Astrocyte of the hippocampus (primary cell): ENCODE measurements at places on chromosomes 5 and 9.

DNA sequence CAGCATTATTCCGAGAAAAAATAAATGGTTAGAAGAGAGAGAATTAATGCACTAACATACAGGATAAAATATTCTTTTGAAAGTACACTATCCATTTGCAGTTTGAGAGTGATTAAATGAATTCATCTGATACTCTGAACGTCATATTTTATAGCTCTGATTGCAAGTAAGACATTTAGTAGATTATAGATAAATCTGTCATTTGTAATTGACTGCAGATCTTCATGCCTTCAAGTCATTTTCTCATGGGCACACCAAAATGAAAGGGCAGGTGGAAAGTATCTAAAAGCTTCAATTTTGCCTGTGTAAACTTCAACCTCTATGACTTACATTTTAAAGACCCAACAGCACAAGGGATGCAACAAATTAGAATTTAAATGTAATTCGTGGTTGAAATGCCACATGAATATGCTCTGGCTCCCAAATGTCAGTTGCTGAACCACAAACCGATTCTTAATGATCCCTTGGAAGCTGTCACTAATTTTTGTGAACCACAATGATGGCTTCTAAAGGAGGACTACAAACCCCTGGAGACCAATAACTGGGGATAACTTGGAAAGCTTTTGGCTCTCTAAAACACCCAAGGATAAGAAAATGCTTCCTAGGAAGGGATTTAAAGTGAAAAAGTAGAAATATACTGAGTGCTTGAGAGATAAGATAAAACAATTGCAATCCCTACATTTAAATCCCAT, 3.9 kb downstream of the TYRP1 start:
- DNase-seq, result peak; percentile 73

- no peak for DNase-seq
Observed at GRCh38 chr5:89005990-89006389, 123.0 kb upstream of the MEF2C start.

DNA sequence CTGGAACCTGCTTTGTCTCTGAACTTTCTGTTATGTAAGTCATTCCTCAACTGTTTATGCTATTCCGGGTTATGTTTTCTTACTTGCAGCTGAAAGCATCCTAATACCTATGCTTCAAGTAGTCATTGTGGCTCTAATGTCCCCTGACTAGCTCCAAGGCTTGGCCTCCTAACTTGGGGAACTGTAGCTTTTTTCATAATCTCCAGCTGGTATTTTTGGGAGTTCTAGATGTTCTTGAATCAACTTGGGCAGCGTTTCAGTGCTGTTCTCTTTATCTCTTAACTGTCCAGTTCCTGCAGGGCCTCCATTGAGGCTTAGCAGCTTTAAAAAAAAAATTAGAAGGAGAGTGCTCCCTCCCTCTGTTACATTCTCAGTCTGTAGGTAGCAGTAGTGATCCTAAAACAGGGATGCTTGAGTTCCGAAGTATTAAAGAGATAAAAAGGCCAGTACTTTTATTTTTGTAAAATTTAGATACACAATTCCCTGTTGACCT, 100.0 kb upstream of the ACTBL2 start:
- DNase-seq, result no peak

DNA sequence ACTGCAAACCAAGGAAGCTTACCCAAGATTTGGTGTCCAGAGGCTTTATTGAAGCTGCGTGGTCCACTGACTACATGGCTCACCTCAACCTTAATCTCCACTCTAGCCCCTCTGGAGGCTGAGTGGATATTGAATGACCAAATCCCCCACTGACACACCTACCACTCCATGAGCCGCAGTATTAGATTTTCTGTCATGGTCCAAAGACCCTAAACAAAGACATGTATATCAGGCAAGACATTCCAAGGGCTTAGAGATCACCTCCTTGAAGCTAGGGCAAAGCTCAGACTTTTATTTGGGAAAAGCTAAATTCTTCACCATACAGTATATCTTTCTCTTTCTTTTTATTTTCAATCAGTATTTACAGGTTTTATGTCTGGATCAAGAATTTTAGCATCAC, 346.2 kb upstream of the CTNND2 start:
- DNase-seq, result no peak

GRCh38 chr5:140631036-140631417, 1.9 kb downstream of the CD14 start:
- no peak for DNase-seq

- DNase-seq, result no peak
Observed at GRCh38 chr9:135297456-135298075, 182.0 kb upstream of the PPP1R26 start.

- DNase-seq, result peak; percentile 42
Observed at GRCh38 chr9:77839459-77840140, 191.5 kb upstream of the GNA14 start.

GRCh38 chr5:59143926-59144333, 561.1 kb downstream of the RAB3C start:
- DNase-seq, result no peak

DNA sequence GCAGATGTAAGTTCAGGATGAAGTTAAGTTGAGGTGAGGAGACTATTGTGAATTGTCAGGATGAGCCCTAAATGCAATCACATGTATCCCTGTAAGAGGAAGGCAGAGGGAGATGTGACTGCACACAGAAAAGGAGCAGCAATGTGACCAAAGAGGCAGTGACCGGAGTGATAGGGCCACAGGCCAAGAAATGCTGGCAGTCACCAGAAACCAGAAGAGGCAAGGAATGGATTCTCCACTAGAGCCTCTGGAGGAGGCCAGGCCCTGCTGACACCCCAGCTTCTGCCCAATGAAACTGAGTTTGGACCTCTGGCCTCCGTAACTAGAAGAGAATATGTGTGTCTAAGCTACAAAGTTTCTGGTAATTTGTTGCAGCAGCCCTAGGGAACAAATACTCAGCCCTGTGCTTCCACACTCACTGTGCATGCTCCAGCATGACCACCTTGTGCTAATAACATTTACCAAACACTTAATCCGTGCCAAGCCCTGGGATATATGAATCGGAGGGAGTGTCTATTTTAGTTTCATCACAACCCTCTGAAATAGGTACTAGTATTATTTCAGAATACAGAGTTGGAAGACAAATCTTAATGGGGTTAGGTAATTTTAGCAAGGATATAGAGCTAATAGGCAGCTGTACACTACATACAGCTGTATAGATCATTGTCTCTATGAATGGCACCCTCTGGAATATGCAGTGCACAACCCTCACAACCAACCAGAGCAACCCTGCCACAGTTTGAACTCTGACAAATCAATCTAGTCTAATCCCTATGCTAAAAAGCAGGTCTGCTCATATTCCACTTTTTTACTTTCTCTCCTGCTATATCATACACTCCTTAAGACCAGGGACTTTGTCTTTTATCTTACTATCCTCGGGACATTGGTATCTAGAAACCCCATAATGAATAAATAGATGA, 7.8 kb upstream of the GPX8 start:
- peak; percentile 37 for DNase-seq

DNA sequence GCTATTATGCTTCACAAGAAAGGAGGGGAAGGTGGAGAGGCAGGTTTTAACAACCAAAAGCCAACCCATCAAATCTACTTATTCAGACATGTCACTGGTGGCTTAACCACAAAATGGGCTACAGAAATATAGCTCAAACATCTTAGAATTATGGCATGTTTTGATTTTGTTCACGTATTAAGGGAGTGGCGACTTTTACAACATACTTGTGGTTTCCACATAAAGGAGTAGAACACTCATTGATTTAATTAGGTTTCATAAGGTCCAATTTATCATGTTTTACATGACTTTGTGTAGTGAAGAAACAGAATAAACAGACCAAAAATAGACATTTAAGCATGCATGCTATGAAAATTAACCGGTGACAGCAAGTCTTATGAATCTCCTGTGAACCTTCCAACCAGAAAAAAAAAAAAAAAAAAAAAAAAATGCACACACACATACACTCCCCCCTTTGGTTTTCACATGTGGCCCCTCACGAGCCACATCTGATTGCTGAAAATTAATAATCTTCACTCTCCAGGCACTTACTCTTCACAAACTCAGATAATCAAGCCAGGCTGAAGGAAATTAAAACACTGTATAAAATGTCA, 5.4 kb downstream of the ZNF608 start:
- peak; percentile 63 for DNase-seq

DNA sequence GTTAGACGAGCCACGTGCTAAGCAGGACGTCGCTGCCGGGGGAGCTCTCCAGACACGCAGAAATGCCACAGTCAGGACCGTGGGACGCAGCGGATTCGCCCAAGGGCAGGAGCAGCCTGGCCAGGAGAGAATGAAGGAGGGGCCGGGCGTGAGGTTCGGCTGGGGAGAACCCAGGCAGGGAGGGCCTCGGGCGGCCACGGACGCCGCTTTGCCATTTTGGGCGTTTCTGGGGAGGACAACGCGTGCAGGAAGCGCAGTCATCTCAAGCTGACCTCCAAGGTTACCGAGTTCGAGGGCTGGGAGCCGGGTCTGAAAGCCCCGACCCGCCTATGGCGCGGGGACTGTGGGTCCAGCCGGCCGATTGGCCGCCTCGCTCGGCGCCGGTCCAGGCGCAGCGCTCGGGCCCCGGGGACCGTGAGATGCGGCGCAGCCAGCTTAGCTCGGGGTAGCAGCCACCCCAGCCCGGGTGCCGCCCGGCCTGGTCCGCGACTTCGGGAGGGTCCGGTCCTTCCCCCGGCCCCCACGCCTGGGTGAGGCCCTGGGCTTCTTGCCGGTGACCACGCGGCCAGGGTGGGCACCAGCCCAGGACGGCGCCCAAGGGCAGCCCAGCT, 760 bp upstream of the MAN1B1 start:
- DNase-seq, result peak; percentile 55

DNA sequence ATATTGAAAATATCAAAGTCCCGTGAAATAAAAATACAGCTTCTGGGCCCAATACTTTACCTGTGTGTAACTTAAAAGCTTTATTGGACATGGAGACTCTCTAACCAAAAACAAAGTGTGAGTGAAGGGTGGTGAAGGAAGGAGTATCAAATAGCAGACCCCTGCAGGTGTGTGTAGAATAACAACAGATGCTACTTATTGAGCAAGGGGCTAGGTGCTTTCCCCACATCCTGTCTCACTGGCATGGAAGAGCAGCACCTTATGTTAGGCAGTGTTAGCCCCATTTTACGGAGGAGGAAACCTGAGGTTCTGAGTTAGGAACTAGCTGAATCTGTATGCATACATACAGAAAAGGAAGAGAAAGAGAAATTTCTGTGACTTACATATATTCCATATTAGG, 21.8 kb downstream of the SLIT3 start:
- DNase-seq, result no peak

GRCh38 chr5:90097082-90097477, 312.5 kb downstream of the CETN3 start:
- no peak for DNase-seq

DNA sequence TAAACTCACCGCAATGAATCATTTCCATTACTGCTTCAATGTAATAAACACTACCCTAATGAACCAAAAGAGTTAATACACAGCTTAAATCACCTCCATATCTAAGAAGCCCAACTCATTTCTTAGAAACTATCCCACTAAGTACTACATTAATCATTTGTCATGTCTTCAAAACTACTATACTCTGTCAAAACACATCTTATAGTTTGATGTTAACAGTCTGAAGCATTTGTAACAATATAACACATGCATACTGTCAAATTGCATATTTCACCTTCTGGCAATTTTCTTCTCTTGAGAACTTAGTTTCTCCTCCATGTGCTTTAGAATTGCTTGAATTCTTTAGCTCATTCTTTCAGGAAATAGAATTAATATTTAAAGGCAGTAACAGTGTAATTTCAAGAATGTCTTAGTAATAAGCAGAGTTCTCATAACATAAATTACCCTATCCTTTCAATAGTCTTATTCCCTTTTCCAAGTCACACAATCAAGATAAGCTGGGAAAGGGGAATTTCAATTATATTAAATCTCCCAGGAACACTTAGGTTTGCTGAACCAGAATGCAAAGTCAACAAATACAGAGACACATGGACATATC, 199.7 kb downstream of the ATPSCKMT start:
- DNase-seq, result no peak

GRCh38 chr5:52947851-52948250, 41.3 kb upstream of the ITGA2 start:
- DNase-seq, result no peak

GRCh38 chr5:108661590-108662219, 86.0 kb upstream of the FER start:
- DNase-seq, result peak; percentile 29

GRCh38 chr5:156704139-156704538, 146.0 kb upstream of the PPP1R2B start:
- DNase-seq, result no peak

GRCh38 chr9:91199739-91200497, 161.8 kb downstream of the AUH start:
- no peak for DNase-seq

GRCh38 chr5:122844136-122844909, 1.1 kb upstream of the SNX24 start:
- DNase-seq, result peak; percentile 1

DNA sequence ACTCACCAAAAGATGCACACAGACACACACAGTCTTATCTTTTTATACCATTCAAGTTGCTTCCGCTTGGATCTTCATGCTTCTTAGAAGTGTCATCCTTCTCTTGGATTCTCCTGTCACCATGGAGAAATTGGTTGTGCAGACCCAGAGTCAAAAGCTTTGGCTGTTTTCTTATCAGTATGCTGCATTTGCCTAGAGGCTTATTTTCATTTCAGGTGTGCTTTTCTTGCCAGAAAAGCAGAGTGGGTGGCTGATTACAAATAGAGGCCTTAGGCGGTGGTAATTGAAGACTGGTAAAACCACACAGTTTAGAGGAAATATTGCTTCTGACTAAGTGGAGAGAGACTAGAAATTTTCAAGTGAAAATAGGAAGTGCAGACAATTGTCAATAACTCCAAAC, 70.2 kb upstream of the TLE4 start:
- DNase-seq, result no peak

DNA sequence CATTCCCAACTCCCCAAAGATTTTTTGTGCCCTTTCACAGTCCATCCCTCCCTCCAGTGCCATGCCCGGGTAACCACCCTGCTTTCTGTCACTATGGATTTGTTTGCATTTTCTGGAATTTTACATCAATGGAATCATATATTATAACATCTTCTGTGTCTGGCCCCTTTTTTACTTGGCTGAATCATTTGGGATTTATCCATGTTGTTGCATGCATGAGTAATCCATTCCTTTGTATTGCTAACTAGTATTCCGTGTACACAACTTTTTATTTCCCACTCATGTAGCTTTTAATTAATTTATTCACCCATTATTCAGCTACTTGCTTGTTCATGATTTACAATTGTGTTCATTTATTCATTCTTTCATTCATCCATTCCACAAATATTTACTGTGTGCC, 94.1 kb downstream of the FGF18 start:
- no peak for DNase-seq

DNA sequence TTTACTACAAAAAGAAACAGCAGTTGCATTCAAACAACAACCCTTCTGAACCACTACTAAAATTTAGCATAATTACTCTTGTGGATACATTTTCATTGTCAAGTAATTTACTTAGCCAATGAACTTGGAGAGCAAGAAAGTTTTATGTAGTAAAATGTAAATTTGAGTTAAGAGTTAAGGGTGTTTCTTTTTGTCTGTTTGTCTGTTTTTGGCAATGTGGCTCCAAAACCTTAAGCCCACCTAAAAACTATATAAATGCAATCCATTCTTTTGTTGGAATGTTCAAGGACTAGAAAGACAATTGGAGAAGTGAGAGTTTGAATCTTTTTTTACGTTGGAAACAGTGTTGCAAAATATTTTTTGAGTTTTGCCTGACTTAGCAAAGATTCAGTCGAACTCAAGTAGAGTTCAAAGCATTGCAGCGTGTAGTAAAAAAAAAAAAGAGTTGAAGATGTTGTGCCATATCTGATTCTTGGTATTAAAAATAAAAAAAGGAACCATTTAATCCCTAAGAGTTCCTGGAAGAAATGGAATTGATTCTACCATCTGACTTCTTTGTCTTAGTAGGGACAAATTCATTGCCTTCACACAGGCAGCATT, 867 bp downstream of the SYK start:
- no peak for DNase-seq
